ENCODE measurements at places on chromosomes 1 and 21. TPM values are rescaled to one million over a fixed set of nuclear protein-coding genes. Genes with fewer than 3 reads are reported as not detected.
A peak's percentile ranks its signal among the peaks of the same experiment; 100 is the strongest.

UBE2U gene
- not detected for total RNA-seq

MAPKAPK2 gene
- total RNA-seq, result 46.5 TPM

RSBN1 gene
- total RNA-seq, result 19.0 TPM

SPEN gene
- total RNA-seq, result 87.1 TPM

GJC2 gene
- 0.53 TPM for total RNA-seq

APCS gene
- total RNA-seq, result not detected

S100A7 gene
- not detected for total RNA-seq

LGR6 gene
- not detected for total RNA-seq

PPM1J gene
- 3.7 TPM for total RNA-seq

DNAH14 gene
- total RNA-seq, result not detected

RASAL2 gene
- 0.27 TPM for total RNA-seq

TNNT2 gene
- not detected for total RNA-seq

CELF3 gene
- total RNA-seq, result not detected

CD52 gene
- total RNA-seq, result 769 TPM

BEND5 gene
- total RNA-seq, result not detected

COG2 gene
- 35.3 TPM for total RNA-seq

LELP1 gene
- not detected for total RNA-seq

SLC25A24 gene
- total RNA-seq, result not detected

LCE2A gene
- total RNA-seq, result not detected

ADAMTS4 gene
- total RNA-seq, result 0.15 TPM

RAB25 gene
- total RNA-seq, result not detected

VWA5B1 gene
- total RNA-seq, result 0.19 TPM

SPRR3 gene
- total RNA-seq, result not detected

CD1D gene
- 5.8 TPM for total RNA-seq

GRCh38 chr1:6438047-6438525 is 13.5 kb downstream of the ESPN start:
- DNase-seq, result peak; percentile 68

- no peak for DNase-seq
These were observed at the start of gene CSF1 for GRCh38 chr1:109910123-109910962. Gene CSF1, plus strand, starts transcription at chr1:109910849. Its CDS starts 175 bp downstream, at chr1:109911024.

DNA sequence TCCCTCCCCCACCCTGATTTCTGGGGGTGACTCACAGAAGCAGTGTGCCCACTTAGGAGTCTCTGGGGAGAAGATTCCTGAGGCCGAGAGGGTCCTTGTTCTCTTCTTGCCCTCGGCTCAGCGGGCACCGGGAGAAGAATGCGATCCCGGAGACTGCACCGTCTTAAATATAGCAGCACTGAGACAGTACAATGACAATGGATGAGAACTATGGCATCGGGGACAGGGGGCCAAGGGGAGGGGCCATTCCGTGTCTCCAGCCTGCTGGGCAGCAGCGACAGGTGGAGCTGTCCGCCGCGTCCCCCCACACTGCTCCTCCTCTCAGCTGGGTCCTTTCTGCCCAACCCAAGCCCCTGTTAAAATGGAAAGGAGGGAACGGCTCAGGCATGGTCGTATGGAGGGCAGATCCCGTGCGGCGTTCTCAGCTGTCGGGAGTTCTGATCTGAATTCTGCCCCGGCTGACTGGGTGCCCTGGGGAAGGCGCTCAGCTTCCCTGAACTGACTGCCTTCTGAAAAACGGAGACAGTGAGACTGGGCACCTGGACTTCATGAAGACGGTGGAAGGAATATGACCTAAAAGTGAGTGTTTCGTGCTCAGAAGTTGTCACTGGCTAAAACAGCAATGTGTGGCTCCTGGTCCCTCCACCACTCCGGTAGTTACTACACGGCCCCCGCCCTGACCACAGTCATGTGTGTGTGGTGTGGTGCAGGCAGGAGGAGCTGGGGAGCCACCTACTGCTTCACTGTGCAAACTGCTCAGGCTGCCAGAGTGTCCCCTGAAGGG is at the start of gene MYOM3:
TSS of gene MYOM3 (minus strand) at position 140 of the 784 bp plus-strand sequence. CDS start 3,499 bp downstream, outside the sequence.
- DNase-seq, result peak; percentile 50

DNA sequence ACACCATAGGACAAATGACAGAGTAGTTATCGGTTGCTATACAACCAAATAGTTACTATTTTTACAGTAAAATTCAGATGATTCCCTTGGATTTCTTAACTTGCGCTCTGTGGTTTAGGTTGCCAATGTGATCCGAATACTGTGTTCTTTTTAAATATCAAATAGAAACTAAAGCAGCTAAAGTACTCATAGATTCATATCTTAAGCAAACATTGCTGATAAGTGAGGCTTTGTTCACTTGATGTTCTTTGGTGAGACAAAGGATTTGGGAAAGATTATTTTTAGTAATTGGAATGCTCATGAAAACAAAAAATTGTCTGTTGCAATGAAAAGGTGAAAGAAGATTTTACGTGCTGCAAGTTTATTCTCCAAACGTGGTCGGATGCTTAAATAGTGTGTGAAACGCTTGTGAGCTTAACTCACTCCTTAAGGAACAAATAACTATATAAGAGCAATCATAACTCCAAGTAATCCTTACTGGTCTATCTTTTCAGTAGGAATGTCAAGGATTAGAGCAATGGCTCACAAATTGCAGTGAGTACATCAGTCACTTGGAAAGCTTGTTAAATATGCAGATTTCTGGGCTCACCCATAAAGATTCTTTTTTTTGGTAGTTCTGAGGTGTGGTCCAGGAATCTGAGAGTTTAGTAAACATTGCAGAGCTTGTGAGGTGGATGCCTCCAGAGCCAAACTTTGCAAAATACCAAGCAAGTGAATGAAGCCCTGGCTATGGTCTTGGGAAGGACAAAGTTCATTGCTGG is 31.8 kb upstream of the PDC start:
- DNase-seq, result no peak

DNA sequence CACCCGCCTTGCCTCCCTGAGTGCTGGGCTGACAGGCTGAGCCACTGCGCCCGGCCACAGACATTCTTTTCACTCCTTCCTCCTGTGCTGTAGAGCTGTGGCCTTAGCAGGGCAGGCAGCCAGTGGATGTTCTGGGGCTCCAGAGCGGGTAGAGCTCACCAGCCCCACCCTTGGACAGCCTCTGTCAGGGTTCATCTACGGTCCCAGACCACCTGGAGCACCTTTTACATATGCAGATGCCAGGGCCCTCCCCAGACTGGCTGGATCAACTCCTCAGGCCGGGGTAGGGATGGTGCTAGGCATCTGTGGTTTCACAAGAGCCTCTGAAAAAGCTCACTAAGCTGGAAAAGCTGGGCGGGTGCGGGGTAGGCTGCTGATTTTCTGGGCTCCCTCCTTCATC is 4.6 kb downstream of the ATP13A2 start:
- no peak for DNase-seq

DNA sequence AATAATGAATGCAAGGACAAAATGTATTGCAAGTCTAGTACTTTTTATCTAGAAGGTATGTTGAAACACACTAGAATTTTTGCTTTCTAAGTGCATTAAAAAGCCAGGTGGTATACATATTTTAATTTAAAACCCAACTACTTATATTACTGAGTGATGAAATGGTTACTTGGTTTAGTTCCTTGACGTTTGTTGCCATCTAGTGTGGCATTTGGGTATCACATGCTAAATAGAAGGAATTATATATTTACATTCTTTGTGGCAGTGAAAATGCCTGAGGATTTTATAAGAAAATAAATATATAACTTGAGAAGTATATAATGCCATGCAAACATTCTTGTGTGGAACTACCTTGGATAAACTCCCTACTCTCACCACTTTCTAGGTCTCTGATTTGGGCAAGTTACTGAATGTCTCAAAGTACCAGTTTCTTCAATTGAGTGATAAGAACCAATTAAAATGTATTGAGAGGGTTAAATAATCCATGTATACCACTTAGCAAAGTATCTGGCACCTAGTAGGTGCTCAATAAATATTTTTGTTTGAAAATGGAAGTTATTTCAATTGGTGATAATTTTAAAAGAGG is 69.6 kb downstream of the SDCCAG8 start:
- DNase-seq, result peak; percentile 59

DNA sequence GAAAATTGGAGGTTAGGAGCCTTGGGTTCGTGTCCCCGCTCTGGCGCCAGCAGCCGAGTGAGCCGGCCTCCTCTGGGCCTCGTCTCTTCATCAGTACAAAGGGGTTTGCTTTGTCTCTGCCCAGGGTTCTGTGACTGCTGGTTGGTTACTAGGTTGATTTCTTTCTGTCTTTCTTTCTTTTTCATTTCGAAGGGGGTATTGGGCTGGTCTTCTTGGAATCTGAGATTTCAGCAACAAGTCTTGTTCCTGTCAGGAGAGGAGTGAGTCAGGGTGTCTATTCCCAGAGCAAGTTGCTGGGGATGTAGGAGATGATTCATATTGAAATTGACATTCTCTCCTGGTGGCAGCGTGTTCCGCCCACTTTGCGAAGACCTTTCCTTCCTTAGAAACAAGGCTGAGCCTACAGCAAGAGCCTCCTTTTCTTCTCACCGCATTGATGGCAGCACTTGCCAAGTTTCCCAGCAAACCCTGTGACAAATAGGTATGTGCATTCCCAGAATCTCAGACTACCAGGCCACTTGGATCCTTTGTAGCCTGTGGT is 79.2 kb downstream of the MAN1C1 start:
- no peak for DNase-seq

- no peak for DNase-seq
These were observed 15.1 kb upstream of the THRAP3 start for GRCh38 chr1:36208978-36209703.

DNA sequence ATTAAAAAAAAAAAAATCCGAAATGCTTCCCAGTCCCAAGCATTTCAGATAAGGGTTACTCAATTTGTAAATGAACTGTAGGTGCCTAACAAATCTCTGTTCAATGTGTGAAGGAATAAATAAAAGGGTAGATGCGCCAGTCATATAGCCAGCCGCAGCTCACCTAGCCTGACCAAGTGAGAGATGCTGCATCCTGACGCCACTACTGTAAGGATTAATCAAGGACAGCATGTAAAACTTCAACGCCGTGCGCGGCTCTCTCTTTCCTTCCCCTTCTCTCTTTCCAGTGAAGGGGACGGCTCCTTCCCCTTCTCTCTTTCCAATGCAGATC is 441 bp downstream of the PPT1 start:
- no peak for DNase-seq

- DNase-seq, result no peak
These were observed 24.1 kb downstream of the SMYD3 start for GRCh38 chr1:246482805-246483568.

GRCh38 chr1:150846473-150847146 is 29.8 kb downstream of the ARNT start:
- no peak for DNase-seq

DNA sequence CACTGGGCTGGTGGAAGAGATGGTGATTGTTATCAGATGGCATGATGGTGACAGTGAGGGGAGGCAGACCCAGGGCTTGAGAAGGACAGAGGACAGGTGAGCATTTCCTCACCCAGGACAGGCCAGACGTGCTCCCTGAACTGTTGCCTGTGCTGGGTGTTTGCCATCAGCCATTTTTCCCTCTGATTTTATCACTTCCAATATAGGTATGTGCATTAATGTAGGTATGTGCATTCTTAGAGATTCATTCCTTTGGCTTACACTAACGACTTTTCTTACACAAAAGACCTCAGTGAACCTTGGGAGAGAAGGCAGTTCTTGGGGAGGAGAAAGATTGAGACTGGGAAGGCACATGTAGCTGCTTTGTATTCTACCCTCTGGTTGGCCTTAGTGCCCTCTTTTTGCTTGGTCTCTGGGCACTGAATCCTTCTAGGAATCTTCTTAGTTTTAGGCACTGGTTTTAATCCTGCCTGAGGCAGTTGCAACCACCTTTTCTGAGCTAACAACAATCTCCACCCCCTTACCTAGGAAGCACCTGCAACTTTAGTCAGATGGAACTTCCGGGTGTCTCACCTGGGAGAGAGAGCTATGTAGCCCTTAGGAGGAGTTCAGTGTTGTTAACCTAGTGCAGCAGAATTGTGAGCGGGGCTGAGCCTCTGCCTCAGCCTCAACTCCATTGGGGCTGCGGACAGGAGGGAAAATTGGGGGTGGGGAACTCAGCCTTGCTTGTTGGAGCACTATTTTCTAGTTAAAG is 30.9 kb downstream of the C1orf116 start:
- no peak for DNase-seq

GRCh38 chr1:87542697-87543096 is 214.0 kb downstream of the LMO4 start:
- DNase-seq, result no peak

DNA sequence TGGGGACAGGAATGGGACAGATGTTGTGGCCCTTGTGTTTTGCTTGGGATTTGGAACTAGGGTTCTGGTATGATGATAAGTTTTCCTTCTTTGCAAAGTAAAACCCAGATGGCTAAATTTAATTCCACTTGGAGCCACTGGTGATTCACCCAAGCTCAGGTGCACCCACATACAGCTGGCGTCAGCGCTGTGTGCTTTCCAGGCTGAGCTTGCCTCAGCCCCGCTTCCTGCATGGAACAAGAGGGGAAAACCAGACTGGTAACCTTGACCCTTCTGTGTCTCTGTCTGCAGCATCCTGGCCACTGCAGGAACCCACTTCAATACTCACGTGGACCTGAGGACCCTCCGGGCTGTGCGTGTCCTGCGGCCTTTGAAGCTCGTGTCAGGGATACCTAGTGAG is 94.2 kb downstream of the CACNA1E start:
- no peak for DNase-seq

- no peak for DNase-seq
These were observed 128.0 kb downstream of the USP25 start for GRCh38 chr21:15857740-15858139.

GRCh38 chr1:111679541-111679940 is 59.7 kb downstream of the INKA2 start:
- DNase-seq, result no peak

- DNase-seq, result no peak
These were observed 45.6 kb upstream of the PGD start for GRCh38 chr1:10353282-10353681.

DNA sequence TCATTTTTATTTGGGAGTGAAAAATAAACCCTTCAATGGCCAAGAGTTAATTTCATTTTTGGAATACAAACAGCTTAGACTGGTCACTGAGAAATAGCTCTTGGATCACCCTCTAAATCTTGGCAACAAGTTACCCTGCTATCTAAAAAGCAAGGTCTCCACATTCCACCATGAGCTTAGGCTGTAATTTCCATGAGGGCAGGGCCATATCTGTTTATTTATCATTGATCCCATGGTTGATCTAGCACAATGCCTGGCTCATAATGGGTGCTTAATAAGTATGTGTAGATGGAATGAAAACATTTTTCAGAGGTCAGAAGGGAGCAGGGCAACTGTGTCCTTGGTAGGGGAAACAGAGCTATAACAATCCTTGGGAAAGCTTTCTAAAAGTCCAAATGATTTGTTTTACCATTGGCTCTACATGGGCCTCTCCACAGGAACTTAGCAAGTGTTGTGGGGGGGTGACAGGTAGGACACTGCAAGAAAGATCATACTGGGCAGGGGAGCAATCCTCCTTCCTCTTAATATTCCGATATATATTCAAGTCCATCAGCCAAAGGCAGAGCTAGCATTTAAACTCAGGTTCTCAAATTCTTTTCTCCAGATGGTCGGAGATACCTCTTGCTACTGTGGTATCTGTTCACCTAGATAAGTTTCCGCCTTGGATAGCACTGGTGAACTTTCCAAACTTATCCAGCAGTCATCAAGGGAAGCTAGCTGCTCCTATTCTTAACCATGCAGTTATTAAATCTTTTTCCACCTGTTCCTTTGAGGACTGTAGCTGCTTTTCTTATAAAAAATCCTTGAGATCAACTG is 53.1 kb upstream of the PTCH2 start:
- no peak for DNase-seq

GRCh38 chr21:36450511-36450910 is 29.4 kb downstream of the CLDN14 start:
- no peak for DNase-seq

GRCh38 chr1:11652203-11652780 is 1.9 kb downstream of the FBXO2 start:
- DNase-seq, result no peak

- DNase-seq, result no peak
These were observed 181.9 kb downstream of the CYYR1 start for GRCh38 chr21:26391166-26391565.

GRCh38 chr1:21323091-21323490 is 32.8 kb upstream of the ECE1 start:
- DNase-seq, result no peak

All from OCI-LY7 (cell line).